ENCODE measurements at places on chromosomes 7 and 10. TPM values are rescaled to one million over a fixed set of nuclear protein-coding genes. Genes with fewer than 3 reads are reported as not detected.
A peak's percentile ranks its signal among the peaks of the same experiment; 100 is the strongest.

The ITPRID1 gene
- polyA plus RNA-seq = 0.29 TPM

The KNDC1 gene
- 4.5 TPM for polyA plus RNA-seq

- DNase-seq = peak; percentile 92
These were observed 21.8 kb upstream of the EIF5AL1 start for GRCh38 chr10:79490400-79491142.

GRCh38 chr7:79540592-79540991 lies 87.1 kb upstream of the MAGI2 start:
- DNase-seq = no peak

DNA sequence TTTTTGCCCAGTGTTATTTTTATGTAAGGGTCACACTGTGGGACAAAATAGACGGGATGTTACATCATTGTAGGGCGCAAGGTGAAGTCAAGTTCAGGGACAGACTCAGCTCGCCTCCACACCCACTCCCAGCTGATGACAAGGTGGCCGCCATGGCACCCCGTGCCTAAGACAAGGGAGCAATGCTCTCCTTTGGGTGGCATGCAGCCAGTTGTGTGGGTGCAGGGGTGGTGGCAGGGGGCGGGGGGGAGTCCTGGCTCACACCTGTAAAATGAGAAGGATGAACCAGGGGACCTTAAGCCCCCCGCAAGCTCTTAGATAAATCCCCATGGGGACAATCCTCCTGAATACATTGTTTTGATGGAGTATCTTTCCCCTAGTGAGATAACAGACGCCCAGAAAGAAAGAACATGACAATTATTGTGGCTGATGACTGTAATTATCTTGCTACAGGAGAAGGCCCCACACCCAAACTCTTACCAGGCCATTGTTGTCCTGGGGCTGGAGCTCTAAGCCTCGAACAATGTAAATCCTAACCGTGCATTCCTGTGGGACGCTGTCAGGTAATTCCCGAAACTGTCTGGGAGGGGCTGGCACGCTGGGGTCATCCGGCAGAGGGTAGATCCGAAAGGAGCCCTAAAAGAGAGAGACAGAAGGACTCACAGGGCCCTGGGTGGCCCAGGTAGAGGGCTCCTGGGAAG lies 148.7 kb downstream of the MYOF start:
- no peak for DNase-seq

- peak; percentile 82 for DNase-seq
These were observed 15.5 kb downstream of the SVIL start for GRCh38 chr10:29619241-29619669.

- no peak for DNase-seq
These were observed 25.2 kb upstream of the DMTF1 start for GRCh38 chr7:87127019-87127418.

GRCh38 chr10:29595636-29596225 lies 39.0 kb downstream of the SVIL start:
- DNase-seq = no peak

All from muscle of leg (tissue), 16 donors.